Skeletal muscle cell (primary cell): ENCODE measurements at places on chromosomes 7 and 10.

- no peak for DNase-seq
These were observed 45.4 kb downstream of the CALML3 start for GRCh38 chr10:5570007-5570655.

DNA sequence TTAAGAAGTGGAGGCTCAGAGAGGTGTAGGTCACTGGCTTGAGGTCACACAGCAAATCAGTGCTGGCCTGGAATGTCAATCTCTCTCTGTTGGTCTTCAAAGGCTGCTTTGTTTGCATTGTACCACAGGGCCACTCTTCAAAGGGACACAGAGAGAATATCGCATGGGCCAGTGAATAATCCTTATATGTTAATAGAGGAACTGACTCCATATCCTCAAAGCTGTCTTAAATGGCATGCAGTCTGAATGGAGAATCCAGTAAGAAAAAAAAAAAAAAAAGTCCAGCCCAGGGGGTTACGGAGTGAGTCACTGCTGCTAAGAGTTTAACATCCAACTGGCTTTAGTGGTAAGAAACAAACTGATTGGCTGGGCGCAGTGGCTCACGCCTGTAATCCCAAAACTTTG is 54.1 kb downstream of the NRAP start:
- no peak for DNase-seq

GRCh38 chr7:105185290-105186010 is 171.4 kb downstream of the KMT2E start:
- DNase-seq = no peak

DNA sequence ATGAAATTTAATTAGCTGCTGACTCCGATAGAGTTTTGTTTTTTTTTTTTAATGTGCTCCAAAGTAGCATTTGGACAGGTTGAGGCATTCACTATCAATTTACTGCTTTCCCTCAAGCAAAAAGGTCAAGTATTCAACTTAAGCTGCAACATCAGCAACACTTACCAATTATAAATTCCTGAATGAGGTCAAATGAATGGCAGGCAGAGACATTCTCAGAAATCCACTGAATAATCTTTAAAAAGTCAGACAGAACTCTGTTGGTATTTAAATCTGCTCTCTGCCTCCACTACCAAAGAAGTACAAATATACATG is 62.8 kb downstream of the GSAP start:
- DNase-seq = no peak

DNA sequence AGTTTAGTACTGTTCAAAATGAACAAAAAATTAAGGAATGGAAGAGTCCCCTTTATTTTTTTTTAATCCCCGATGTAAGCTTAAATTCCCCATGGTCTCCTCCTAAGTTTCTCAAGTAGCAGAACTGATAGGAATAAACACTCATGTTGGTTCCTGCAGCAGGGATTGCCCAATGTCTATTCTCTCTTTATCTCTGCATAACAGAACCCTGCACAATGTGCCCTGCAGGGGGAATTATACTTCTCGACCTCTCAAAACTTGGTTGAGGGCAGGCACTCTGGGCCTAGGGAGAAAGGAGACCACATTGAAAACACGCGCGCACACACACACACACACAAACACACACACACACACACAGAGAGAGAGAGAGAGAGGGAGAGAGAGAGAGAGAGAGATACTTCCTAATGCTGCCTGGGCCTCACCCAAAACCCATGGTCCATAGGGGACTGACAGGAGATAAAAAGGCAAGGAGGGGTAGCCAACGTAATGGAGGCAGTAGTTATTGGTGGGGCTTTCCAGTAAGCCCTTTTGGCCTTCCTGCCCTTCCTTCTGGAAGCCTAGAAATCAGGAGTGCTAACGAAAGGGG is 22.7 kb downstream of the JAZF1 start:
- DNase-seq = no peak

DNA sequence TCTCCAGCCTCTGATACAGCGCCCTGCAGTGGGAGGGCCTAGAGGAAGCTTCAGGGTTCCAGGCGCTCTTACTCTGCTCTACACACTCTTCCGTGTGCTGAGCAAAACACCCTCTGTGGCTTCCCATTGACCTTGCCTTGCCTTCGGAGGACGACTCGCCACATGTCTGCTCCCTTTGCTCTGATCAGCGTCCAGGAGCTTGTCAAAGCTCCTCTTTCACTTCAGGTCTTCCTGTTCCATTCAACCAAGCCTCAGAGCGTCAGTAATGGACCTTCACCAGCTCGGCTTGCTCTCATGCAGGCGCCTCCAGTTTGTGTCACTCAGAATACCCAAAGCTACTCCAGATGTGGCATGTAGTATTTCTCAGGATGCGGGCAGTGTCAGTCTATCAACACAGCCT is 173.9 kb downstream of the ARID5B start:
- no peak for DNase-seq

DNA sequence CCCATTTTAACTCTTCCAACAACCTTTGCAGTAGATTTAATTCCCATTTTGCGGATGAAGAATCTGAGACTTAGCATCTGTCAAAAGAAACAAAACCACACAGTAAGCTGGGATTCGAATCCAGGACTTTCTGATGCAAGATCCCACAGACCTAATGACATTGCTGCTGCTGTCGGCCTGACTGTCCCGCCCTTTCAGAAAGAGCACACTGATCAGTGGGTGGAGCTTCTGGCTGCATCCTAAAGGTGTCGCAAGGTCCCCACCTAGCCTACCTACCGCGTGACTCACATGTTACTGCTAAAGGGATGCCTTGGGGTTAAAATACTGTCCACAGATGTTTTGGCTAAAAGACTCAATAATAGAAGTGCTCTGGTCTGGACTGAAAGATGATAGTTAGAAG is 134.7 kb downstream of the EMX2 start:
- DNase-seq = no peak

GRCh38 chr7:73811760-73812168 is 19.0 kb upstream of the CLDN4 start:
- DNase-seq = no peak

DNA sequence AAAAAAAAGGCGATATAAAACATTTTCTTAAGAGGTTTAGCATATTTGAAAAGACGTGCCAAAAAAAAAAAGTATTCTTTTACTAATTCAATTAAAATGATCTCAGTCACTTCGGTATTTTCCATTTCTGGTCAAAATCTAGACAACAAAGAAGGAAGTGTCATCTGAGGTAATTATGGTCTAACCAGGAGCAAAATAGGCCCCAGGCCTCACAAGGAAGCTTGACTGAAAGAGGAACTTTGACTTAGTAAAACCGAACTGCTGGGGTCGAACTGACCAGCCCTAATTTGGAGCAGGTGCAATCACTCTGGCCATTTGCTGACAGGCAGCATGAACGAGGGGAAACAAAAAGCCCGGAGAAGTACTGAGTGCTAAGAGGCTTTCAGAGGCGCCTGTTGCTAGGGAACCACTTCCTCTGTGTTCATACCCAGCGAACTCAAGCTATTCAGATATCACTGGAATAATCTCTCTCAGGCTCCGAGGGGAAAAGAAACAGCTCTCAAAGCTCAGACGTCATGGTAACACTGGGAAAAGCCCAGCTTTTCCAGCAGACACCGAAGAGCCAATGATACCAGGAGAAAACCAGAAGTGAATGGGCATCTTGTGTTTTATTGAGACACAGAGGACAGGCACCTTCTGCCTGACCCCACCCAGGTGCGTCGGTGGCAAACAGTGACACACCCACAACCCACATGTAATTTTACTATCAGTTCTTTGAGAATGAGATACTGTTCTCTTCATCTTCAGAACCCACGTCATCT is 126.5 kb downstream of the FAM107B start:
- no peak for DNase-seq
